Activated CD8-positive, alpha-beta memory T cell treated with anti-CD3 and anti-CD28 coated beads for 48 hours (primary cell): ENCODE measurements at places on chromosomes 1 and 21.

DNA sequence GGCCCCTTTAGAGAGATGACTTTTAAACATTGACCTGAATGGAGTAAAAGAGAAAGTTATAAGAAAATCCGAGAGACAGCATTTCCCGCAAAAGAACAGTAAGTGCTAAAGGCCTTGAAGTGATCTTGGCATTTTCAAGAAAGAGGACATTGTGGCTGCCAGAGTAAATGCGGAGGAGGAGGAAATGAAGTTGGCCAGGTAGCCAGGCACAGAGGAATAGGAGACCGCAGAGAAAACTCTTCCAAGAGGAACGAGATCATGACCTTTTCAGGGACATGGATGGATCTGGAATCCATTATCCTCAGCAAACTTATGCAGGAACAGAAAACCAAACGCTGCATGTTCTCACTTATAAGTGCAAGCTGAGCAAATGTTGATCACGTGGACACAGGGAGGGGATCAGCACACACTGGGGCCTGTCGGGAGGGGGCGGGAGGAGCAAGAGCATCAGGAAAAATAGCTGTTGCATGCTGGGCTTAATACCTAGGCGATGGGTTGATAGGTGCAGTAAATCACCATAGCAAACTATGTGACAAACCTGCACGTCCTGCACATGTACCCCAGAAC, 49.7 kb downstream of the EEIG2 start:
- DNase-seq: no peak

DNA sequence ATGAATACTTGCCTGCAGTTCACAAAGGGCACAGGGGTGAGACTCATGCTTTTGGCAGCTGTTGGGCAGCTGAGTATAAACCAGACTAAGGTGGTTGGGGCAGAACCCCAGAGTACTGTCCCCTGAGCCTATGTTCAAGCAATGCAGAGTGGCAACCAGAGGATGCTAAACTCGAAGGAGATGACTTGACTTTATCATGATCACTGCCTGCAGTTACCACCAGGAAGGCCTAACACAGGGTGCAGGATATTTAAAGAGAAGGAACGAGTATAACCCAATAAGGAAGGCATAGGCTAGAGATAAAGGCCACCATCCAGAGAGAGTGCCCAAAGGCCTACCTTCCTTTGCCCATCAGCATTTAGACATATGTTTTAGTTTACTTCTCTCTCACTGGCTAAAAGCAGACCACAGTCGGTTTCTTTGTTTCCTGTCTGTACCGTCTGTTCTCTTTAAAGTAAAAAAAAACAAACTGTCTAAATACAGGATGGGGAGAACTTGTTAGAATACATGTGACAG, 83.3 kb downstream of the MPZL1 start:
- DNase-seq: no peak

- DNase-seq: no peak
Measured at GRCh38 chr21:39518055-39518846, 66.5 kb downstream of the SH3BGR start.

- no peak for DNase-seq
Measured at GRCh38 chr1:47564570-47564969, 126.7 kb downstream of the FOXD2 start.

- DNase-seq: no peak
Measured at GRCh38 chr21:20551939-20552338, 446.3 kb upstream of the NCAM2 start.

DNA sequence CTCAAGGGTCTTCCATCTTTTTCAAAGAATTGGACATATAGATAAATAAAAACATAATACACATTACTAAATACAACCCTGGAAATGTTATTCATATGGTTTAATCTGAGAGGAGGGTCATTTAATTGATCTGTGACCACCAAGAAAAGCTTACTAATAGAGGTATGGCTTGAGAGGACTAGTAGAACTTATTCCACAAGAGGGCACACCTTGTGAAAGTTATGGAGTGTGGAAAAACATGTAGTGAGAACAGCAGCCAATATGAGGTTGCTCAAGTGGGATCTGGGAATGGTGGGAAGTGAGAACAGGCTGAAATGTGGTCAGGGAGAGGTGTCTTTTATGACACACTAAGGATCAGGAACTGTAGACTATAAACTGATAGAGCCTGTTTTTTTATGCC, 973.5 kb upstream of the B3GALT2 start:
- no peak for DNase-seq

DNA sequence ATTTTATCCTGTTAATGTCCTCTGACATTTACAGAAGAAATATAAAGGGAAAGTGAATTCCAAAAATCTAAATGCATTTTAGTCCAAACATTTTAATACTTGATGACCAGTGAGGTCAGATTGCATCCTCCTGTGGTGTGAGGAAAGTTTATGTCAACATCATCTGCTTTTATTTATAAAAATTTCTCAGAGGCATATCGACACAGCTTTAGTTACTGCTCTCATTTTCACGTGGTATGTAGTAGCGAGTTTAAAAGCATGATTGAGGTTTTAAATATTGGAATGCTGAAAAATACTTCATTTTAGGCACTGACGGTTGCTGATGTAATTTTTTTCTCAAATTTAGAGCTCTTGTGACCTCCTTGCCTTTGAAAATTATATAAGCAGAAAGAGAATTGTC, 234.8 kb downstream of the HMCN1 start:
- DNase-seq: no peak

GRCh38 chr1:227793948-227794816, 21.3 kb upstream of the PRSS38 start:
- DNase-seq: no peak

DNA sequence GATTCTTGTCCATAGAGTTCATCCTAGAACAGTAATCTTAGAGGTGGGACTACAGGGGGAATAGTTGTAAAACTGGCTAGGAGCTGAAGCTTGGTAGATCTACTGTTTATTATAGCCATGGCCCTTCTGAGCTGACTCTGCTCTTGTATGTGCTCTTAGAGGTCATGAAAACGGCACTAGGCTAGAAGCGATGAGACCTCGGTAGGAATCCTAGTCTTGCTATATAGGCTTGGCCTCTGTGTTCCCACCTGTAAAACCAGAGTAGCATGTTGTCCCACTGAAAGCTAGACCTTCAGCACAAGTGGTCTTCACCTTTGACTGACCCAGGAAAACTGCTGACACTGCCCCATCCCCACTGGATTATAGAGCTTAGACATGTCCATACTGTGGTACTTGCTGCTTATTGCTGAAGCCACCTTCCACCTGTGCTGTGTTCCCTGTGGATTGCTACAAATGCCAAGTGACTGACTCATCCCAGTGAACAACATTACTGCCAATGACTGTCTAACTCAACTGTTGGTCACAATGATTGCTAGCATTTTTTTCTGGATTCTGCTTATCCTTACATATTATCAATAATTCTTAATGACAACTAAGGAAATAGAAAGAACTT, 23.0 kb upstream of the PIGC start:
- DNase-seq: no peak

DNA sequence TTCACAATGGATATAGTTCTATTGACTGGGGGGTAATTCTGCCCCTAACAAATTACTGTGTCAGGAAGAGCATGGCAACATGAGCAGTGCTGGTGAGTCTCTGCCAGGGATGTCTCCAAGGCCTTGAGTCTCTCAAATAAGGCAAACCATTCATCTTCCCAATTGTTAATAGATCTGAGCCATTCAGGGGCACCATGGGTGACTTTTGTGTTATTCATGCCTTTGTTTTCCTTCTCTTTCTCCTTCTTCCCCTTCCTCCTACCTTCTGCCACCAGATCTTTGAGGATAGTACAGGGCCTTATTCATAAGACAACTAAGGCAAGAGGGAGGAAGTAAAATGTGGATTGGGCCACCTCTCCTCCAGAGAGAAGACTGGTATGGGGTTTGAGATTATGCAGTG, at the start of gene RGSL1:
Gene RGSL1, plus strand, starts transcription at position 60 of the 400 bp plus-strand sequence. Its CDS starts 20 bp downstream, at position 80.
- DNase-seq: no peak

DNA sequence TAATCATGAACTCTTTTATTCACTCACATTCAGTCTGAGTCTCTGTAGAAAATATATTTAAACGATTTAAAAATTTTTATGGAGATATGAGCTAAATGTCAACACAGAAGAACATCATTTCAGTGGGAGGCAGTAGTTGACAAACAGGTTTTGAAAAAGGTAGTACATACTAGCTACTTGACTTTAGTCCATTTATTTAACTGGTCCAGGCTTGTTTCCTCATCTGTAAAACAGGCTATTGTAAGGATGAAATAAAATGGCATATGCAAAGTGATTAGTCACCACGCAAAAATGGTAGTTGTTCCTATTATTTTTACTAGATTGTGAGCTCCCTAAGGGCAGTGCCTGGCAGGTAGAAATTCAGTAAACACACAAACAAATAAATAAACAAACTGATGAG, 75.2 kb downstream of the NTPCR start:
- DNase-seq: no peak

DNA sequence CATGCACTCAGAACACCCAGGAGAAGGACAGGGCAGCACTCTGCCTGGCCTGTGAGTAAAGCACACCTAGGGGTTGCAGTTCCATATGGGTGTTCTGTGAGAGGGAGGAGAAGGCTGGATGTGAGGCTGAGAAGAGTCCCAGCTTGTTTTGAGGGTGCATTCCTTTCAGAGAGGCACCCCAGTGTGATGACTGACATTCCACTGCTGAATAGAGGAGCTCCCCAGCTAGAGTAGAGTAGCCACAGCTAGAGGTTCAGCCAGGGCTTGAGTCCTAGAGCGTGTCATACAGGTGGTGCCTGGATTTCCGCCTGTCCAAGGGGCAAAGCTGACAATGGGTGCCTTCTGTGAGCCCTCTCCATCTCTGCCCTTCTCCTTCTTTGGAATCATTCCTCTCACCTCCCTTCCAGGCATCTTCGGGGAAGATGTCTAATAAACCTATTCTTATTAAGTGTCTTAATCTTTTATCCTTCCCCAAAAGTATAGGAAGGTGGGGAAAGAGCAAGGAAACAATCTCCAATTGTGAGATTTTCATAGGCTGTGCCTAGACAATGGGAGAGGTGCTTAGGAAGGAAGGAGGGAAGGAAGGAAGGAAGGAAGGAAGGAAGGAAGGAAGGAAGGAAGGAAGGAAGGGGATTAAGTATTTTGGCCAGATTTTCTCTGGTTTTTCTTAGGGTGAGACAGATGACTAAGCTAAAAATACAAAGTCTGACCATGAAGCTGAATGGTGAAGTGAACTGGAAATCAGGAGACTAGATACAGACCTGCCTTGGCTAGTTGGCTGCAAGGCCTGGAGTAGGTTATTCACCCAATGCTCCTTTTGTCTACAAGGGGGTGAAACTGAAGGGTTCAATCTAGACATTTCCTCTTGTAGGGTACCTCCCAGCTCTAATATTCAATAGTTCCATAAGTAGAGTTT, 43.6 kb upstream of the SYT6 start:
- DNase-seq: no peak

GRCh38 chr1:109396871-109397580, 692 bp downstream of the SORT1 start:
- no peak for DNase-seq

GRCh38 chr1:67683766-67684525, 1.1 kb upstream of the GADD45A start:
- peak; percentile 24 for DNase-seq
